Forelimb muscle (tissue), 1 donor: ENCODE measurements at places on chromosomes 4 and X. TPM values are rescaled to one million over a fixed set of nuclear protein-coding genes. Genes with fewer than 3 reads are reported as not detected.

DNA sequence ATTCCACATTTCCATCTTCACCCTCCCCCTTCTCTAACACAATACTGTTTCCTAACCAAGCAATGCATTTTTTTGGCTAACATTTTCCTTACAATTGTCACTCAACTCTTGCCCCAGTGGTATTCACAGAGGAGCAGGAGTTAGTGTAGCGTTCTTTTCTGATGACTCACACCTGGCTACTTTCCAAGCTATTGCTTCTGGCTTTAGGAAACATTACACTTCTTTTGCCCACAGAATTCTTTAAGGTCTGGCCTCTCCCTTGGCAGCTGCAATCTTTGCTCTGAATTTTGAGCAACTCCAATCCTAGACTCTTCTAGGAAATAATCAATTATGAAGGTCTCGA, 27.5 kb upstream of the PDGFC start:
- DNase-seq = peak; percentile 62

GRCh38 chrX:50073601-50074000, 127.2 kb downstream of the AKAP4 start:
- no peak for DNase-seq

GRCh38 chrX:40700640-40701342, 34.6 kb downstream of the MED14 start:
- DNase-seq = no peak

Gene CLDN34
- polyA plus RNA-seq = not detected

- no peak for DNase-seq
Measured at GRCh38 chr4:155468282-155468681, 91.5 kb upstream of the MAP9 start.

- no peak for DNase-seq
Measured at GRCh38 chr4:145951931-145952330, 13.3 kb upstream of the ZNF827 start.
